Testis (tissue), 5 donors: ENCODE measurements at places on chromosomes 11 and 22. TPM values are rescaled to one million over a fixed set of nuclear protein-coding genes. Genes with fewer than 3 reads are reported as not detected.

The RAPSN gene
- total RNA-seq: 0.63 TPM

The PDE3B gene
- total RNA-seq: 39.5 TPM

The RAG2 gene
- total RNA-seq: 0.25 TPM

DNA sequence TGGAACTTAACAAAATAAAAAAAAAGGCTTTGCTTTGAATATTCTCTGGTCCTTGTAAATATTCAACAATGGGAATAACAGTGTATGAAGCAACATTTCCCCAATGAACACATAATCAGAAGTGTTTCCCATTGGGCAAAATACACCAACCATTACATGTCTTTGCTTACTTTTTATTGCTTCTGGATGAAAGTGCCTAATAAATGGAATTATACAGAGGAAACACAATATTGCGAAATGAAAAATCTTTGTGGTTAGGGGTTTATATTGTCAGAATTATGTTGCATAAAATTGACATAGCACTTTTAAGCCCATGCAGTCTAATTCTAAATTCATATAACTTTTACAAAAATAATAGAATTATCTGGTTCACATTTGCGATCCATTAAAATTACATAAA is 386.4 kb downstream of the DCDC1 start:
- no peaks in the 10 kb centered on the region for H3K4me1 ChIP-seq
- H3K27ac ChIP-seq: no peak overlapping the region
- no peaks in the 10 kb centered on the region for H3K27me3 ChIP-seq
- no peak for DNase-seq
- no peaks in the 10 kb centered on the region for H3K36me3 ChIP-seq
- H3K4me3 ChIP-seq: no peak overlapping the region

The TENM4 gene
- 17.9 TPM for total RNA-seq

DNA sequence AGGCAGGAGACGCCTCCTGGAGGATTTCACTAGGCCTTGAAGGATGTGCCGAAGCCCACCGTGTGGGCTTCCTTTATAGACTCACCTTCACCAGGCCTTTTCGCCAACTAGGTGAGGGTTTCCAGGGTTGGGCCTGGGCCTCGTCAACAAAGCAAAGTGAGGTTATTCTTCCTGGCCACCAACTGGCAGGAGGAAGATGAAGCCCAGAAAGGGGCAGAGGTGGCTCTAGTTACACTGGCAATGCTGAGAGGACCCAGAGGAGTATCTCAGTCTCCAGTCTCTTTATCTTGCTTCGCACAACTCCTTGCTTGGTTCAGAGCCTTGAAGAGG is 404 bp upstream of the RELT start:
- H3K4me3 ChIP-seq: peak overlapping the region; percentile 74
- H3K4me1 ChIP-seq: no peaks in the 10 kb centered on the region
- peak overlapping the region; percentile 85 for H3K27ac ChIP-seq
- no peak for DNase-seq
- no peaks in the 10 kb centered on the region for H3K36me3 ChIP-seq

The APOL5 gene
- total RNA-seq: 0.31 TPM

GRCh38 chr11:6387811-6388599 is 2.3 kb upstream of the SMPD1 start:
- no peak overlapping the region for H3K27ac ChIP-seq
- peaks cover 11% of the 10 kb centered on the region for H3K4me1 ChIP-seq
- no peaks in the 10 kb centered on the region for H3K36me3 ChIP-seq
- H3K4me3 ChIP-seq: no peak overlapping the region

The HMBS gene
- total RNA-seq: 17.0 TPM

DNA sequence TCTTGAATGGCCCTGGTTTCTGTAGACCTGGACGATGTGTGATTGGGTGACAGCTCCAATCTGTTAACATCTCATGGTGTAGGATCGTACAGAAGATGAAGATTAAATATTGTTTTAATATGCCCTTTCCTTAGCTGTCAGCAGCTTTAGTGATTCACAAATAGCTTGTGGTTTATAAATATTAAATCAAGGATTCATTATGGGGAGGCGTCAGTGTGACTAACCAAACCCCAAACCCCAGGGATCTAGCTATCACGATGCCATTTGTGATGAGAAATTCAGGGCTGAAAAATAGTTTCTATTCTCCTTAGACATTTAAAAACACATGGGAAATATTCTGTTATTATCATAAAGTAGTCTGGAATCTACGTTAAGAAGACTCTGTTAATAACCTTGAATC is 73.4 kb downstream of the NCAM1 start:
- no peaks in the 10 kb centered on the region for H3K4me1 ChIP-seq
- no peak overlapping the region for H3K4me3 ChIP-seq
- no peak overlapping the region for H3K27ac ChIP-seq
- H3K27me3 ChIP-seq: no peaks in the 10 kb centered on the region

- no peak for DNase-seq
- peaks cover 30% of the 10 kb centered on the region for H3K4me1 ChIP-seq
- H3K36me3 ChIP-seq: no peaks in the 10 kb centered on the region
- no peak overlapping the region for H3K4me3 ChIP-seq
- no peaks in the 10 kb centered on the region for H3K27me3 ChIP-seq
Measured at GRCh38 chr11:64265176-64266160, 14.1 kb downstream of the PLCB3 start.

GRCh38 chr22:44888491-44889254 is 121.1 kb downstream of the PHF21B start:
- H3K4me3 ChIP-seq: no peak overlapping the region
- no peaks in the 10 kb centered on the region for H3K4me1 ChIP-seq
- no peak overlapping the region for H3K27ac ChIP-seq
- no peaks in the 10 kb centered on the region for H3K36me3 ChIP-seq

DNA sequence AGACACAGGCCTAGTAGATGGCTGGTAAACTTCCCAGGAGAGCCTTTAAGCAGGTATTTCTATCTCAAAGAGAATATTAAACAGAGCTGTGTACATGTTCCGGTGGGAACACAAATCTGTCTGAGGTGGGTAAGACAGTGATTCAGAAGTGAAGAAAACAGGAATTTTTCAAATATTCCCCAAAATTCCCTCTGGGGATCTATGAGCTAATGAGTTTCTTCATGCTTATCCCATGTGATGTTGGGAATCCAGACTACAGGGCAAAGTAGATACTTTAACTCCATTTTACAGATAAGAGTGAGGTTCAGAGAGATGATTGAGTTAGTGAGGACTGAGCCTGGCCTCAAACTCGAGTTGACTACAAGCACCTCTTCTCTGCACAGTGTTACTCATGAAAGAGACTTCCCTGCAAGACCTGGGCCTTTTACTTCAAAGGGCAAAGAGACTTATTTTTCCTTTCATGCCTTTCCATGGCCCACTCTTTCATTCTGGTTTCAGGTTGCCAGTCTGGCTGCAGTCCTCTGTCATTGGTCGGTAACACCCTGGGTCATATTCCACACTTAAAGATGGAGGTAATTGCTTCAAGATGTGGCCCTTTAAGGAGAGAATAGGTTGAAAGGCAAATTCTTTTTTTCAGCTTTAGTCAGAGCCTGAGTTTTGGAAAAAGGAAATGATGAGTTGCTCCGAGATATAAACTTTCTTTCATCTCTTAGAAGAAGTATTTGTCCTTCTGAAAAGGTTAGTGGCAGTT is 70.1 kb downstream of the CYB5R2 start:
- H3K27me3 ChIP-seq: no peaks in the 10 kb centered on the region
- DNase-seq: no peak
- no peak overlapping the region for H3K4me3 ChIP-seq
- H3K27ac ChIP-seq: no peak overlapping the region

GRCh38 chr11:120219938-120220746 is 9.3 kb downstream of the OAF start:
- H3K27me3 ChIP-seq: no peaks in the 10 kb centered on the region
- no peak overlapping the region for H3K27ac ChIP-seq

The TSPO gene
- 92.5 TPM for total RNA-seq

GRCh38 chr11:10488934-10489691 is 34.0 kb downstream of the AMPD3 start:
- H3K4me3 ChIP-seq: no peak overlapping the region
- H3K36me3 ChIP-seq: no peaks in the 10 kb centered on the region
- peaks cover 9% of the 10 kb centered on the region for H3K4me1 ChIP-seq
- H3K27ac ChIP-seq: no peak overlapping the region
- peak; percentile 1 for DNase-seq

DNA sequence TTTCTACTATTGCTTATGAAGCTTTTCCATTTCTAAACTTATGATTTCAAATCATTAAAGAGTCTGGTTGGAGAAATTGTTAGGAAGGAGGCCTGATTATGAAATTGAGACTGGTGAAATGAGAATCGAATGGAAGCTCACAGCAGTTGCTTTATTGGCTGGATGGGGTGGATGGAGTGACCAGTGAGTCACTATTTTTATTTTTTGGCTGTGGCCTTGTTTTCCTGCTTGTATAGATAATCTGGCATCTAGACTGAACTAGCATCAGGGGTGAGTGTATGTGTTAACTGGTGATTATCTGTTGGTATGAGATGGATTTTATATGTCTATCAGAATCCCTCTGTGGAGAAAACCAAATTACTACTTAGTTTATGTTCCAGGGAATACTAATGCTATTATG is 36.2 kb downstream of the UVRAG start:
- no peaks in the 10 kb centered on the region for H3K4me1 ChIP-seq
- DNase-seq: no peak
- no peak overlapping the region for H3K4me3 ChIP-seq

The ANO1 gene
- 10.3 TPM for total RNA-seq

The TUBA8 gene
- 17.2 TPM for total RNA-seq

The ADAMTS8 gene
- 0.39 TPM for total RNA-seq

The RELT gene
- total RNA-seq: 8.6 TPM

GRCh38 chr22:49004484-49005399 is 822.9 kb downstream of the BRD1 start:
- H3K27ac ChIP-seq: no peak overlapping the region
- H3K4me1 ChIP-seq: peaks cover 5% of the 10 kb centered on the region
- H3K36me3 ChIP-seq: no peaks in the 10 kb centered on the region
- no peaks in the 10 kb centered on the region for H3K27me3 ChIP-seq
- no peak overlapping the region for H3K4me3 ChIP-seq
